ENCODE measurements at places on chromosomes 4 and X.

GRCh38 chrX:118350221-118350620 is 4.3 kb downstream of the WDR44 start:
- no peak for DNase-seq

DNA sequence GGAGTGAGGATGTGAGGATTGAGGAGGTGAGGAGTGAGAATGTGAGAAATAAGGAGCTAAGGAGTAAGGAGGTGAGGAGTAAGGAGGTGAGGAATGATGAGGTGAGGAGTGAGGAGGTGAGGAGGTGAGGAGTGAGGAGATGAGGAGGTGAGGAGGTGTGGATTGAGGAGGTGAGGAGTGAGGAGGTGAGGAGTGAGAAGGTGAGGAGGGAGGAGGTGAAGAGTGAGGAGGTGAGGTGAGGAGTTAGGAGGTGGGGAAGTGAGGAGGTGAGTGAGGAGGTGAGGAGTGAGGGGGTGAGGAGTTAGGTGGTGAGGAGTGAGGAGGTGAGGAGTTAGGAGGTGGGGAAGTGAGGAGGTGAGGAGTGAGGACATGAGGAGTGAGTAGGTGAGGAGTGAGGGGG is 74.8 kb upstream of the MXD4 start:
- DNase-seq = no peak

- no peak for DNase-seq
Observed at GRCh38 chrX:123298026-123298425, 113.9 kb downstream of the GRIA3 start.

GRCh38 chr4:184762100-184762499 is 28.2 kb upstream of the CENPU start:
- DNase-seq = peak; percentile 50

- no peak for DNase-seq
Observed at GRCh38 chr4:166816890-166817289, 417.4 kb downstream of the SPOCK3 start.

GRCh38 chrX:113289503-113289902 is 448.9 kb upstream of the AMOT start:
- DNase-seq = no peak

DNA sequence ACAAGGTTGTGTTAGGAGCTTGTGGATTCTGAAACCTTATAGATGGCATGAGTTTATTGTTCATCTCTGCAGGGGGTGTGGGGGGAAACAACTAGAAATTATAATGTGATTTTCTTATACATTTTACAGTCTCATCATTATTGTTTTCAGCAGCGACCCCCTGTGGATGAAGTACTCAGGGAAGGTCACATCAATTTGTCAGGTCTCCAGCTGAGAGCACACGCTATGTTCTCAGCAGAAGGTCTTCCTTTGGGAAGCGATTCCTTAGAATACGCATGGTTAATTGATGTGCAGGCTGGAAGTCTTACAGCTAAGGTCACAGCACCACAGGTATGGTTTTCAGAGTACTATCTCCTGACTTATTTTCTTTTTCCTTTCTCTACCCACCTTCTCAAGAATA is 72.2 kb downstream of the BLTP1 start:
- no peak for DNase-seq
